ENCODE measurements at places on chromosomes 3 and 15.

DNA sequence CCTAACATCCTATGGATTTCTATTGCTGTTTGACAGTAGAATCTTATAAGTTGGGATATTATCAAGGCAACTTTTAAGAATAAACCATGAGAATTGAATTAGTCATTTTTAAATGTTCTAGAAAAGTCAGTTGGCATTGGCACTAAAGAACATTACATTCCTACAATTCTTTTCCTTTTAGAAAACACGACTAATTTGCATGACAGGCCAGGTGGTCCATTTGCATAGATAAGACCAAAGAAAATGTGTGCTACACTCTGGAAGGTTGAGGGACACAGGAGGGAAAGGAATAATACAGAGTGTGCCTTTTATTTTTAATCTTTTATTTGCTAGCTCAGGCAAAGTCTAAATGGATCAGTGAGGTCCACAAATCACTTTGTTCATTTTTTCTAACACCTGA is 962.3 kb downstream of the EPHA3 start:
- no peak for DNase-seq

DNA sequence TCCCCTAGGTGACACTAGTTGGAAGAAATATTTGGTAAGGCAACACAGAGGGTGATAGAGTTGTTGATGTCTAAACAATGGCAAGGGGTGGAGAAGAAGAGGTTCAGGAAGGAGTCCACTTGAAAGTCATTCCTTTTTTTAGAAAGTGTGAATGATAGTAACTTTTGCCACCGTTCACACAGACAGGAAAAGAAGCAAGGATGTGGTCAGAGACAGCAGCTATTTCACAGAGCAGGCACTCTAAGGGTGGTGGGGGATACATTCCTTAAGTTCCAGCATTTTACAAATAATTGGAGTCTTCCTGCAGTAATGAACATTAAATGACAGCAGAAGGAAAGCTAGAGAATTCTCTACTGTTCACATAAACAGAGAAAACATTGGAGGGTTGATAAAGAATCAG is 75.4 kb upstream of the ZNF385D start:
- no peak for DNase-seq

GRCh38 chr3:6504347-6504746 is 356.6 kb upstream of the GRM7 start:
- no peak for DNase-seq

DNA sequence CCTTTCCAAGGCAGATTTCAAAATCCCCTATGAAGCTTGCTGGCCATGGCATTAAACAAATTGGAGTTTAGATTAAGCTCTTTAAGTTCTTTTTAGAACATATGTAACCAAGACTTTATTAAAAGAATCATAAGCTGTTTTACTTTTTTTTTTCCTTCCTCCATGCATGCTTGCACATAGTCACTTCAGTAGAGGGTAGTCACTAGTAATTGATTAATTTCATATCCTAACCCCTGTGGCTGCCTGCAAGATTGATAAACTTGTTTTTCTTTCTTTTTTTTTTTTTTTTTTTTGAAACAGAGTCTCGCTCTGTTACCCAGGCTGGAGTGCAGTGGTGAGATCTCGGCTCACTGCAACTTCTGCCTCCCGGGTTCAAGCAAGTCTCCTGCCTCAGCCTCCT is 33.3 kb upstream of the ZKSCAN7 start:
- no peak for DNase-seq

DNA sequence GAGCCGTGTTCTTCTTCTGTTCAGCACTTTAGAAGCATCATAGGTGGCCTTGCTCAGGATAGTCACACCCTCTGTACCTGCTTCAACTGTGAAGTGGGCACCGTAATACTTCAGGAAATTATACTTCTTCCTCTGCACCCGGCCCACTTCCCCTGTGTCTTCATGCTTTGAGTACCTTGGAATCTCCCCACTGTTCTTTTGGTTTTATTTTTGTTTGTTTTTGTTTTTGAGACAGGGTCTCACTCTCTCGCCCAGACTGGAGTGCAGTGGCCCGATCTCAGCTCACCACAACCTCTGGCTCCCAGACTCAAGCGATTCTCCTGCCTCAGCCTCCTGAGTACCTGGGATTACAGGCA is 1.7 kb downstream of the P2RY14 start:
- DNase-seq = no peak

GRCh38 chr3:56190771-56191305 is 277.4 kb downstream of the ERC2 start:
- no peak for DNase-seq

DNA sequence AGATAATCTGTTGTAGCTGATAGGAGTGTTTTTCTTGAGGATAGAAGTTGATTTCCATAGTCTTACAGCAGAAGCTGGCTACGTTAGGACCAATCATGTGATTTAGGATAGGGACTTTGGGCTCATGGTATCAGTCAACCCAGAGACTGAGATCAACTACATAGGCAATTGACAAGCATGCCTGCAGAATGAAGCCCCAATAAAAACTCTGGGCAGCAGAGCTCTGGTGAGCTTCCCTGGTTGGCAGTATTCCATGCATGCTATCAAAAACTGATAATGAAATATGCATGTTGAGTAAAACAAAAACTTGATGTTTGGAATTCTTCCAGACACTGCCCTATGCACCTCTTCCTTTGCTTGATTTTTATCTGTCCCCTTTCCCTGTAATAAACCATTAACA is 38.0 kb downstream of the SUCNR1 start:
- no peak for DNase-seq

DNA sequence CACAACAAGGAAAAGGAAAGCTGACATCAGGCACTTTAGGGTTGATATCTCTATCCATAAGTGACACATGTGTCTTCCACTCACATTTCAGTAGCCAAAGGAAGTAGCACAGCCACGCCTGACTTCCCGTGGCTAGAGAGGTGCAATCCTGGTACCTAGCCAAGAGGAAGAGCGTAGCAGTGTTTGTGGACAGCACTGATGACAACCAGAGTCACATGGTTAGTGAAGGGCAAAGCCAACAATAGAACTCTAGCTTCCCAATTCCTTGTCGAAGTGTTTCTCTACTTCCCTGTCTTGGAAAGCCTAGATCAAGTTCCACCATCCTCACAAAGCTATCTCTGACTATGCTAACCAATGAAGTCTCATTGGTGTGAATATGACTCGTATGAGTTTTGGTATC is 189.2 kb downstream of the RSL24D1 start:
- no peak for DNase-seq

- no peak for DNase-seq
These were observed 199.3 kb downstream of the GAP43 start for GRCh38 chr3:115822579-115822978.

DNA sequence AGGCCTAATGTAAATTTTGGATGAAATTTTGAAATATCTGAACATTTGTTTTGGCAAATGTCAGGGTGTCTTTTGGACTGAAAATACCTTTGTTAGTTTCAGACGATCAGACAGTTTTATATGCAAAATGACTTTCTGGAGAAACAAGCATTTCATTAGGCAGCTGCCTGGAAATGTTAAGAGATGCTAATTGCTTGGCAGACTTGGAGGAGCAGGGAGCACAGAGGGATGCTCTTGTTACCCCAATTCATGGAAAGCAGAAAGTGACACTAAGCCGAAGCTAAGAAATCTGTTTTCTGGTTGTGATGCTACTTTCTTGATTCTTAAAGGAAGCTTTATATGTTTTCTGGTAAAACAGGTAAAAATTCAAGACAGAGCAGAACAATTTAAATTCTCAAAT is 204.3 kb upstream of the GBE1 start:
- no peak for DNase-seq

- peak; percentile 33 for DNase-seq
These were observed 17.2 kb downstream of the TNFAIP8L3 start for GRCh38 chr15:51077221-51078153.

DNA sequence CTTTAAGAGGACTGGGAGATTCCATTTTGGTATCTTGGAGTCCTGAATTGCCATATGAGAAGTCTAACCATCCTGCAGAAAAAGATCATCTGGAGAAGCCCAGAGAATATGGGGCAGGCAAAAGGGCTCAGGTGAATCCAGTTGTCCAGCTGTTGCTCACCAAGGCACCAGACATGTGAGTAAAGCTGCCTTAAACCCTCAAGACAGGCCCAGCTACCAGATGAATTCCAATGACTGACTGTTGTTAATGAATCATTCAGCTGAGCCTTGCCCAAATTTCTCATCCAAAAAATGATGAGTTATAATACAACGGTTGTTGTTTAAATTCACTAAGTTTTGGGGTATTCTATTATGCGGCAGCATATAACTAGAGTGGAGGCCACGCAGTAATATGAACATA is 22.0 kb upstream of the NANOGP8 start:
- no peak for DNase-seq

All from activated CD8-positive, alpha-beta memory T cell treated with anti-CD3 and anti-CD28 coated beads for 48 hours (primary cell).